ENCODE measurements at places on chromosomes 2 and 18.
A peak's percentile ranks its signal among the peaks of the same experiment; 100 is the strongest.

DNA sequence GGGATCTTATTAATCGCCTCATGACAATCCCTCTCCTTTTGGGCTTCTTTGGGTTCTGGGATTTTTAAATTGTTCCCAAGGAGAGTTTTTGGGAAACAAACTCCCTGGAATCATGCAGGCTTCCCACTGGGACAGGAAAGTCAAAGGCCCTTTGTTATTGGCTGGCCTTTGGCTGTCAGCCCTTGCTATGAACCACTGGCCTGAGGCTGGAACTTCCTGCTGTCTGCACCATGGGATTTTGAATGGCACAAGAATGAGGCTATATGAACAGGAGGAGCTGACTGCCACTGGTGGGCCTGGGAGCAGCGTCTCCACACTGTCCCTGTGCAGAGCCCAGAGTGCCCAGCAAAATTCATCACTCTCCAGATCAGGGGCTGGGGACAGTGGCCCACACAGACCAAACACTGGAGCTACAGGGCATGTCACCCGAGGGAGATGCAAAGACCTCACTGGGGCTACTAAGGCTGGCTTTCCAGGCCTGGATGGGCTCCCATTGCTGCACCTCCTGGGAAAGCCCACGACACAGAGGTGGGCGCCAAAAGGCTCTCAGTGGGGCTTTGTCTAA, 35.7 kb downstream of the STEAP3 start:
- no peak for DNase-seq

DNA sequence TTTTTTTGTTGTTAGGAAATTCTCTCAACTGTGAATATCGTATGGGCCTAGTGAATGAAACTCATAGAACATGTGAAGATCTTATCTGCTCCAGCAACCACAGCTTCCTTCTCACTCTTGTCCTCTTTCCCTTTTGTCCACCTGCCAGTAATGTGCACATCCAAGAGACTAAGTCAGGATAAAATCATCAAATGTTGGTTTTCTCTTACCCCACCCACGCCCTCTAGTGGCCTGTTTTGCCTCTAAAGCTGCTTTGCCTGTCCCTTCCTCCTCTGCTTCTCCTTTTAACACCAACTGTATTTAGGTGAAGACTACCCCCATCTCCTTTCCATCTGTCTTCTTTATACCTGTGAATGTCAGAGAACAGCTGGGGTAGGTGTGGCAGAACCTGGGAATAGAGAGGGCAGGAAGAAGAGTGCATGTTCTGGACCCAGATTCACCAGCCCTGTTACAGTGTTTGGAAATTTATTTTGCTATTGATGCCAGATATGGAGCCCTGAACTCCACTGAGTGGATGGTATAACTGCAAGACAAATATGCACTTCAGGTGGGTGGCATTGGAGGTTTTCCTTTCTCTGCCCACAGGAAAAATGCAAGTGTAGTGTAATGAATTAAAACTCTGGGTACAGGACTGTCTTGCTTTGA, 8.4 kb upstream of the MGAT5 start:
- DNase-seq: peak; percentile 38

DNA sequence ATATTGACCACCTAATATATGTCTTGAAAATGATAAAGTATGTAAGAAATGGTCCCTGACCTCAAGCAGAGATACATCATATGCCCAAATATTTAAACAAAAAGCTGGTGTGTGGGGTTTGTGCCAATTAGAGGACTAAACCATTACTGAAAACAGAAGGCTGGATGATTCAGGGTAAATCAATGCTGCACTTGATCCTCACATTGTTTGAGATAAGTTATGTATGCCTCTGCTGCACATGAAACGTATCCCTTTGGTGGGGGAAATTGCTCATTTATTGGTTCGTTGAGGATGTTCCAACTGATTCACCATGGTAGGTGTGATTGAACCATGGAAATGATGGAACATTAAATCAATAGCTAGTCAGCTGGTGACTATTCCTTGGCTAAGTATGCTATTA, 24.7 kb upstream of the DARS1 start:
- no peak for DNase-seq

- DNase-seq: no peak
Measured at GRCh38 chr2:182666674-182667314, 49.3 kb upstream of the DNAJC10 start.

- DNase-seq: no peak
Measured at GRCh38 chr18:11745521-11745920, 56.5 kb downstream of the GNAL start.

- DNase-seq: no peak
Measured at GRCh38 chr2:102487761-102488462, 14.9 kb downstream of the SLC9A4 start.
